Inflammatory macrophage treated with lipopolysaccharide for 1 hour (primary cell): ENCODE measurements at places on chromosomes 12 and 14.

DNA sequence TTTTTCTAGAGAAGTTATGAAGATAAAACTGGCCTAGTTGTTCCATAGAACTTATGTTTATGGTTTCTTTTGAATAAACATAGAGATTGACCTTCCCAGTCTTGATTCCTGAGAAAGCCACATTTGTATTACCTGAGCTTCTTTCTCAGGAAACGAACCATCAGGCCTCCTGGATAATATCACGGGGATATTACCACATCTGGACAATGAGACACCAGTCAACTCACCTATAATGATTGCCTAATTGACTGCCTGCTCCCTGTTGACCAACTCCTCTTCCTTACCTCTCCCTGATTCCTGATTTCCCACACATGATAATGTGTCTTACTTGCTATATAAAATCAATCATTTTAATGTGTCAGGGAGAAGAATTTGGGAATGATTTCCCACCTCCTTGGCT lies 822.7 kb downstream of the LRFN5 start:
- DNase-seq: no peak

- no peak for DNase-seq
These were observed 215.5 kb downstream of the CRADD start for GRCh38 chr12:93892423-93893268.

DNA sequence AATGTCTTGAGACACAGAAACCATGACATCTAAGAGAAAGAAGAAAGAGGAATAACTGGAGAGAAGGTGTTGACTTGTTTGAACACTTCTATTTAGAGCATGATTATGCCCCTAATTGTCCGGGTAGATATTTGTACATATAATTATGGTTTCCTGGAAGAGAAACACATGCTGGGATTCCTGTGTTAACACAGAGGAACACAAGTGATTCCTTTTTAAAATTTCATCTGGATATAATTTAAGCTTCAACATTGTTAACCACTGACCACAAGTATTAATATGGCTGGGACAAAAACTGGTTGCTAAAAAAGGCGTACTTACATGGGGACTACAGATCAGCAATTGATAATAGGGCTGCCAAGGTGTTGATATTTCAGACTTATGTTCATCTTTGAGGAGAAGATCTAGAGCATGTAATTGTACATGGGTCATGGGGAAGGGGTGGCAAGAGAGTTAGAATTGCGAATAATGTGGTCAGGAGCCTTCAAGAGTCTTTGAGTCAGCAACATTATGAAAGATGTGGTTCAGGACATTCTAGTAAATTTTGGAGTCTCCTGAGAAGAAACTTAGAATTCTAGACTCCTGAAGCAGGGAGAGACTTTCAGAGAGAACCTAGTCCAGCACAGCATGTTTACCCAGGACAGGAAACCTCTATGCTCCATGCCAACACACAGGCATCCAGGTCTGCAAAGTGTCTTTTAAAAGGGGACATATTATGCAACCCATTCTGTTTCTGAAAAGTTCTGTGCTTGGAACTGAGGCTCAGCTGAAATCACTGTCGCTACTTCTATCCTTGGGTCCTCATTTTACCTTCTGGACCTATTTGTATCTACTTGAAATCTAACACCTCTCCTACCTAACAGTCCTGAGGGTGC lies 56.5 kb downstream of the SLC38A1 start:
- no peak for DNase-seq

- DNase-seq: no peak
These were observed 25.5 kb upstream of the DIO3 start for GRCh38 chr14:101535701-101536207.

GRCh38 chr12:131917139-131917710 lies 11.9 kb upstream of the PUS1 start:
- DNase-seq: no peak
